ENCODE measurements at places on chromosomes 7 and 10. TPM values are rescaled to one million over a fixed set of nuclear protein-coding genes. Genes with fewer than 3 reads are reported as not detected.

DNA sequence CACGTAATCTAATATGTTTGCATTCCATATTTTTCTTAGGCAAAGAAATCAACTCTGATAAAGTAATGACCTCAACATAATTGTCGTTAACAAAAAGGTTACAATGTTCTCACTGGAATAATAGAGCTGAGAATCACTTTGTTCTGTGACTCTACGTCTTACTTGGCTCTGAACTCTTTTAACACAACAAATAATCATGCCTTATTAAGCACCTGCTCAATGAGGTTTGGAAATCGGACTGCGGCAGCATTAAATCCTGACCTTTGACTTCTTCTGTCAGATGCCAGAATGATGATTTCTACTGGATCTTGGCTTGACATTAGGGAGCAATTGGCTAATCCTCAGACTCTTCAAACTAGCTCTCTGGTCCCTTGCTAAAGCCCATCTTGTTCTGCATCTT is 233.6 kb downstream of the SEMA3D start:
- no peak overlapping the region for H3K4me3 ChIP-seq
- H3K36me3 ChIP-seq, result no peaks in the 10 kb centered on the region
- no peak overlapping the region for H3K27ac ChIP-seq
- peaks cover 8% of the 10 kb centered on the region for H3K4me1 ChIP-seq

- H3K27ac ChIP-seq, result no peak overlapping the region
- H3K36me3 ChIP-seq, result peaks cover 9% of the 10 kb centered on the region
- H3K4me1 ChIP-seq, result peaks cover 10% of the 10 kb centered on the region
- no peak overlapping the region for H3K4me3 ChIP-seq
These were observed 86.5 kb downstream of the ARID5B start for GRCh38 chr10:61987951-61988379.

DNA sequence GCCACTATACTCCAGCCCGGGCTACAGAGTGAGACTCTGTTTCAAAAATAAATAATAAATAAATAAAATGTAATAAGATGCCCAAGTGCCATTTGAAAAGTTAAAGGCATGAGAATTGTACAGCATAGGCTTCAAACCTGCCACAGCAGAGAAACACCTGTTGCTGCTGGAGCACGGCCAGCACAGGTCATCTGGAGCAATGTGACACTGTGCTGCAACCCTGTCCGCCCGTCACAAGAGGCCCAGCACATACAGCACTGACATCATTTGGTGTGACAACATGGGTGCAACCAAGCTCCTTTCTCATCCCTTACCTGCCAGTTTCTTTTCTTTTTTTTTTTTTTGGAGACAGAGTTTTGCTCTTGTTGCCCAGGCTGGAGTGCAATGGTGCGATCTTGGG is 1.3 kb downstream of the RFC2 start:
- H3K27ac ChIP-seq, result no peak overlapping the region
- no peaks in the 10 kb centered on the region for H3K27me3 ChIP-seq
- peaks cover 27% of the 10 kb centered on the region for H3K4me1 ChIP-seq

- H3K27me3 ChIP-seq, result no peaks in the 10 kb centered on the region
- H3K4me3 ChIP-seq, result no peak overlapping the region
- no peak overlapping the region for H3K27ac ChIP-seq
- H3K4me1 ChIP-seq, result no peaks in the 10 kb centered on the region
These were observed 527.1 kb upstream of the CELF2 start for GRCh38 chr10:10490581-10490980.

DNA sequence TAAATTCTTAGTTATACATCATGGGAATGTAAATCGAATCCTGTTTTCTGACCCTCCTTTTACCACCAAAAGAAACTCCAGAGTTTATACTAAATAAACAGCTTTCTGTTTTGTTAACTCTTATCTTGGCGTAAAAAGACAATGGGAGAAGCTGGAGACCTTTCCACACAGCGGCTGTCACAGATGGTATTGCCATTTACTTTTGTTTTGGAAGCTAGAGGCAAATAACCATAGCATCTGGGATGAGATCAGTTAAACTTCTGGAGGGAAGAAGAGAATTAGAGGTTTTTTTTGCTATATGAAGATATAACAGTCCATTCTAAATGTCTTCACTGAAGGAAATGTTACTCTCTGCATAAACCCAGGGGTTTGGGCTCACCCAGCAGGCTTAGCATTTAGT is 258.9 kb downstream of the REEP3 start:
- no peak overlapping the region for H3K27ac ChIP-seq
- H3K4me3 ChIP-seq, result no peak overlapping the region
- H3K4me1 ChIP-seq, result no peaks in the 10 kb centered on the region
- H3K27me3 ChIP-seq, result no peaks in the 10 kb centered on the region

- H3K4me1 ChIP-seq, result peaks cover 21% of the 10 kb centered on the region
- H3K27ac ChIP-seq, result no peak overlapping the region
- H3K36me3 ChIP-seq, result no peaks in the 10 kb centered on the region
- no peak for DNase-seq
- no peak overlapping the region for H3K4me3 ChIP-seq
- H3K27me3 ChIP-seq, result 0 out of 2 replicates have a peak, but pooled peaks cover under 1% of the 10 kb centered on the region
These were observed 66.1 kb upstream of the PDZD8 start for GRCh38 chr10:117441361-117441760.

- H3K27ac ChIP-seq, result no peak overlapping the region
- H3K4me1 ChIP-seq, result peaks cover 25% of the 10 kb centered on the region
- no peaks in the 10 kb centered on the region for H3K27me3 ChIP-seq
- peaks cover 12% of the 10 kb centered on the region for H3K36me3 ChIP-seq
- H3K4me3 ChIP-seq, result no peak overlapping the region
- DNase-seq, result no peak
These were observed 99.6 kb downstream of the PRPF18 start for GRCh38 chr10:13686331-13686752.

GRCh38 chr10:60222047-60222446 is 167.6 kb downstream of the ANK3 start:
- H3K4me1 ChIP-seq, result no peaks in the 10 kb centered on the region
- 0 out of 2 replicates have a peak, but pooled peaks cover 3% of the 10 kb centered on the region for H3K27me3 ChIP-seq
- no peaks in the 10 kb centered on the region for H3K36me3 ChIP-seq
- no peak for DNase-seq

GRCh38 chr7:41586931-41587640 is 115.8 kb downstream of the INHBA start:
- no peaks in the 10 kb centered on the region for H3K4me1 ChIP-seq
- H3K36me3 ChIP-seq, result no peaks in the 10 kb centered on the region
- no peak for DNase-seq
- no peak overlapping the region for H3K27ac ChIP-seq
- no peaks in the 10 kb centered on the region for H3K27me3 ChIP-seq
- H3K4me3 ChIP-seq, result no peak overlapping the region

GRCh38 chr10:98567391-98568133 is 120.8 kb upstream of the HPS1 start:
- no peak overlapping the region for H3K4me3 ChIP-seq
- DNase-seq, result no peak
- H3K36me3 ChIP-seq, result no peaks in the 10 kb centered on the region
- H3K27ac ChIP-seq, result no peak overlapping the region
- H3K27me3 ChIP-seq, result no peaks in the 10 kb centered on the region

- no peaks in the 10 kb centered on the region for H3K27me3 ChIP-seq
- no peaks in the 10 kb centered on the region for H3K36me3 ChIP-seq
- DNase-seq, result no peak
- H3K4me3 ChIP-seq, result no peak overlapping the region
- H3K4me1 ChIP-seq, result no peaks in the 10 kb centered on the region
- H3K27ac ChIP-seq, result no peak overlapping the region
These were observed 42.3 kb upstream of the GNA12 start for GRCh38 chr7:2886391-2886790.

DNA sequence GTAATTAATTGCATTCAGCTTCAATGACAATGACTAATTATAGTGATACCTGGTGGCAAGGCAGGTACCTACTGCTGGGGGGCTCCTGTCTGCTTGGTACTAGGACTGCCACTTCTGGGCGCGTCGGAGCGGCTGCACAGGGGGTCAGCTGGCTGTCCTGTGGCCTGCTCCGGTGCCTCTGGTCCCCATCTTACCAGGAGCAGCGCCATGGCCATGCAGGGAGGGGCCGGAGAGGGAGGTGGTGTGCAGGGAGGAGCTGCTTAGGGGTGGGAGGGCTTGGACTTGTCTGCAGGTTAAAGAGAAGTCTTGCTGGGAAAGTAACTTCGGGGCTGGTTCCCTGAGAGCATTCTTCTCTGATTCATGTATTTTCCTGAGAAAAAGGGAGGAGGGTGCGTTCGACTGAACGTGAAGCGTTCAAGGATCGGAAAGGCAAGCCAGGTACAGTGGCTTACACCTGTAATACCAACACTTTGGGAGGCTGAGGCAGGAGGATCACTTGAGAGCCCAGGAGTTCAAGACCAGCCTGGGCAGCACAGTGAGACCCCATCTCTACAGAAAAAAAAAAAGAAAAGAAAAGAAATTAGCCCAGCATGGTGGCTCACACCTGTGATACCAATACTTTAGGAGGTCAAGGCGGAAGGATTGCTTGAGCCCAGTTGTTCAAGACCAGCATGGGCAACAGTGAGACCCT is 15.4 kb downstream of the CUX1 start:
- peaks cover 9% of the 10 kb centered on the region for H3K36me3 ChIP-seq
- no peak for DNase-seq
- no peak overlapping the region for H3K27ac ChIP-seq
- no peaks in the 10 kb centered on the region for H3K27me3 ChIP-seq
- H3K4me1 ChIP-seq, result no peaks in the 10 kb centered on the region

- H3K4me1 ChIP-seq, result no peaks in the 10 kb centered on the region
- H3K36me3 ChIP-seq, result no peaks in the 10 kb centered on the region
- H3K4me3 ChIP-seq, result no peak overlapping the region
- H3K27ac ChIP-seq, result no peak overlapping the region
These were observed 242.0 kb downstream of the ARHGAP12 start for GRCh38 chr10:31686599-31686998.

- peak overlapping the region; percentile 87 for H3K27ac ChIP-seq
- no peaks in the 10 kb centered on the region for H3K27me3 ChIP-seq
- H3K36me3 ChIP-seq, result no peaks in the 10 kb centered on the region
These were observed 820.7 kb downstream of the GRID1 start for GRCh38 chr10:85545874-85546273.

The ELOVL3 gene
- not detected for total RNA-seq

The MAP3K8 gene
- 3.9 TPM for total RNA-seq

The VPS37D gene
- total RNA-seq, result 1.8 TPM

The PILRA gene
- total RNA-seq, result 0.18 TPM

The LLCFC1 gene
- total RNA-seq, result not detected

The DPYSL4 gene
- 1.3 TPM for total RNA-seq

Data from SJSA1 (cell line).